Thyroid gland (tissue), 4 donors: ENCODE measurements at places on chromosomes 1 and 21. TPM values are rescaled to one million over a fixed set of nuclear protein-coding genes. Genes with fewer than 3 reads are reported as not detected.

GRCh38 chr1:24284156-24284471, 35.0 kb upstream of the GRHL3 start:
- no peak overlapping the region for H3K4me3 ChIP-seq
- H3K27me3 ChIP-seq, result no peaks in the 10 kb centered on the region
- H3K27ac ChIP-seq, result no peak overlapping the region
- no peak for DNase-seq
- peaks cover 6% of the 10 kb centered on the region for H3K4me1 ChIP-seq

Gene HEYL
- total RNA-seq, result 17.0 TPM

Gene COL18A1
- 261 TPM for total RNA-seq

DNA sequence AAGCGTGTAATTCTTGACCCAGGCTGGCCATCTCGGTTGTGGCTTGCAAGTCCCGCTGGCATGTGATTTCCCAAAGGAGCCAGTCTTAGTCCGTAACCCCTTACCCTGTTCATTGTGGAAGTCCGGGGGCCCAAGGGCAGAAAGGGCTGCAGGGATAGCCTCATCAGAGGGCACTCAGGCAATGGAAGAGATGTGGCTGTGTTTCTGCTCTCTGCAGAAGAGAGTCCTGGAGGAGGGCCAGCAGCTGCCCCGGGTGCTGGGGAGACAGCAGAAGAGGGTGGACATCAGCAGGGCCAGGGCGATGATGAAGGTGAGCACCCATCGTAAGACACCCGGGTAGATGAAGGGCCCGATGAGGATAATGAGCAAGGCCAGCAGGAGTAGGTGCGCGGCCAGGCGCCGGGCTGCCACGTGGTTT, 830 bp downstream of the RNF186 start:
- H3K27ac ChIP-seq, result no peak overlapping the region
- no peak overlapping the region for H3K4me3 ChIP-seq
- no peaks in the 10 kb centered on the region for H3K36me3 ChIP-seq
- no peaks in the 10 kb centered on the region for H3K27me3 ChIP-seq

GRCh38 chr1:166302989-166303758, 136.4 kb upstream of the FAM78B start:
- H3K27ac ChIP-seq, result no peak overlapping the region
- no peaks in the 10 kb centered on the region for H3K36me3 ChIP-seq

DNA sequence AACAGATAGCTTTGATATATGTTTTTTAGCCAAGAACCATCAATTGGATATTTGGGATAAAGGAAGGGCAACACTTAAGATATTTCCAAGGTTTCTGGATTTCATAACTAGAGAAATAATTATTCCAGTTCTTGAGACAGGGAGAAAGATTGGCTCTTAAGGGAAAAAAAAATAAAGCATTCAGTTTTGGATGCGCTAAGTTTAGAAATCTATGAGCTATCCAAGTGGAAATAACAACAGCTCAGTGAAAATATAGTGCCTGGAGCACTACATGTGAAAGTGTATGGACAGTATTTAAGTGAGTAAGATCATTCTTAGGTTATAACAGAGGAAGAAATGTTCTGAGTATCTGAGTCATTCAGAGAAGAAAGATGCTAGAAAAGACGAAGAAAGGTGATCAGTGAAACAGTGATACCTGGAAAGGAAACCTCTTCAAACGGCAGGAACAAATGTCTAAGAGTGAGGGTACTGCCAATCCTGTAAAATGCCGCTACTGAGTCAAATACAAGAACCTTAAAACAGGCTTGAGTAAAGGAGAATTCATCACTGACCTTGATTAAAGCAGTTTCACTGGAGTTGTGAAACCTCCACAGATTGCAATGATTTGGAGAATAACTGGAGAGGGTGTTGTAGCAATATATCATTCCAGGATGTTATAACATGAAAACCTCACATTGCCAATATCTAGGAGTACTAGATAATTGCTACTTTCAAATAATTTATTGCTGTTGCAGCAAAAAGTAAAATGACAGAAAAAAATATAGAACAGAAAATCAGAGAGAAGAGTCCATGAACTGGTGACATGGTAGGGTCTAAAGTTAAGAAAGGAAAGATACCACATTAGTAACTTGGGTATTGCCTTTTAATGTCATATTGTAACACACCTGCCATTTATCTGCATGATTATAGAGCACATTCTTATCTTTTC, 482.1 kb upstream of the RGS18 start:
- H3K4me1 ChIP-seq, result no peaks in the 10 kb centered on the region
- no peaks in the 10 kb centered on the region for H3K36me3 ChIP-seq
- no peak overlapping the region for H3K4me3 ChIP-seq
- H3K27ac ChIP-seq, result no peak overlapping the region
- no peak for DNase-seq

DNA sequence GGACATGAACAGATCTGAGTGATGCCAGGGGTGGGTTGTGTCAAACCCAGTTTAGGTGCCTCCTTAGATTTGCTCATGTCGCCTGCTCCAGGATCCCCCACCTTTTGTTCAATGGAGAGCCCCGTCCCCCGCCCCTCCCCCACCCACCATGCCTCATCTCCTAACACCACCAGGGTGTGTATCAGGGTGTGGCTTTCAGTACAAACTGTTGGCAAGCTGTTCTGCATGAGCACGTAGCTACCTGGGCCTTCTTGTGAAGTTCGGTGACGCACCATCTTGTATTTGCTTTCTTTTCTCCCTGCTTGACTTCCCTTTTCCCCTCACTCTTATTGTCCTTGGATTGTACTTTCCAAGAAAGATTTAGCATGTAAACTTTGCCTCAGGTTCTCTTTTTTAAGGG, 94.8 kb downstream of the EBNA1BP2 start:
- no peaks in the 10 kb centered on the region for H3K27me3 ChIP-seq
- no peaks in the 10 kb centered on the region for H3K36me3 ChIP-seq
- no peak overlapping the region for H3K27ac ChIP-seq
- no peaks in the 10 kb centered on the region for H3K4me1 ChIP-seq

DNA sequence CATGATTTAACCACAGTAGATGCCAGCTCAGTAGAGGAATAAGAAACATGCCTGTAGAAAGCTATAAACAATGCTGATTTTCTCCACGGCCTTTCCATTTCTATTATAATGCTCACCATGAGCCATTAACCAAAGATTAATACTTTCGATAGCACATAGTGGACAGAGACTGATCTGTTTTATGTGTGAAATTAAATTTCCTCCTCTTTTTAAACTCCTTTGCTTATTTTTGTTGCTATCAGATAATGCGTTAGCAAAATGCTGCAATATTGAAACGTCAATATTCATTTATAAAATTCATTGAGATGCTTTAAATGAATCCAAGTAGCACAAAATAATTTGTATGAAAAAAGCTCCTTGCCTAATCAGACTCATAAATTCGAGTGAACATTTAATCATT, 1807.9 kb downstream of the MRPL39 start:
- H3K4me3 ChIP-seq, result no peak overlapping the region
- H3K36me3 ChIP-seq, result no peaks in the 10 kb centered on the region
- no peaks in the 10 kb centered on the region for H3K27me3 ChIP-seq
- no peak overlapping the region for H3K27ac ChIP-seq
- no peaks in the 10 kb centered on the region for H3K4me1 ChIP-seq
- DNase-seq, result no peak

Gene CYP4X1
- 5.6 TPM for total RNA-seq

DNA sequence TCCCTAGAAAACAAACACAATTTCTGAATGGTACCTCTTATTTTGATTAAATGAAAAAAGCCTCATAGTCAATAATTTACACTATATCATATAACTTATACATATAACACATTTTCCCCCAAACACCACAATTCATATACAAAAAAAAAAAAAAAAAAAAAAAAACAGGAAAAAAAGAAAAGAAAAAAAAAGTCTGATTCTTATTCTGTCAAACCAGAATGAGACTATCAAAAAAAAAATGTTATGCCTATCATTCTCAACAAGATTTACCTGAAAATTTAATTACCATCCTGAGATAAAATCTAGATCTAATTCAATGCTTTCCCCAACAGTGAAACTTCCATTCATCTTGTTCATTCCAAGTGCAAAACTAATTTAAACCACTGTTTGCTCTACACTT, 86.8 kb downstream of the PCNX2 start:
- H3K4me1 ChIP-seq, result no peaks in the 10 kb centered on the region
- no peak overlapping the region for H3K4me3 ChIP-seq
- H3K27ac ChIP-seq, result no peak overlapping the region
- H3K36me3 ChIP-seq, result no peaks in the 10 kb centered on the region
- no peaks in the 10 kb centered on the region for H3K27me3 ChIP-seq
- no peak for DNase-seq

Gene FMO3
- total RNA-seq, result 0.39 TPM

Gene MRPS6
- total RNA-seq, result 64.9 TPM

Gene SPATA21
- total RNA-seq, result not detected

DNA sequence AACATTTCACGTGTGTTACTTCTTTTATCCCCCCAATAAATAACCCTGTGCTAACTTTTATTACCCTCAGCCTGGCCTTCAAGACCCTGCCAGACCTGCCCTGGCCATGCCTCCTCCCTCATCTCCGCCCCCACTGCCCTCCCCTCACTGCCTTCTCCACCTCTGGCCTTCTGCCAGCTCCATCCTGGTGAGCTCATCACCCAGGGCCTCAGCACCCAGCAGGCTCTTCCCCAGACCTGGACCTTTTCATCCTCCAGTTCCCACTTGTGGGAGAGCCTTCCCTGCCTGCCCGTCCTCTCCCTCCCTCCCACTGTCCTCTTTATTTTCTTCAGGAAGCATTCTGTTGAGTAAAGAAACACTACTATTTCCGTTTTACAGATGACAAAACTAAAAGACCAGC, 72.0 kb downstream of the SLC66A1 start:
- H3K4me3 ChIP-seq, result no peak overlapping the region
- peak; percentile 56 for DNase-seq
- no peak overlapping the region for H3K27ac ChIP-seq
- H3K4me1 ChIP-seq, result peaks cover 26% of the 10 kb centered on the region
- H3K27me3 ChIP-seq, result no peaks in the 10 kb centered on the region
- H3K36me3 ChIP-seq, result peaks cover 10% of the 10 kb centered on the region

- no peaks in the 10 kb centered on the region for H3K36me3 ChIP-seq
- no peak for DNase-seq
- H3K27me3 ChIP-seq, result no peaks in the 10 kb centered on the region
- H3K4me3 ChIP-seq, result no peak overlapping the region
Measured at GRCh38 chr1:157949074-157949354, 44.4 kb upstream of the KIRREL1 start.

Gene PRDM2
- 46.7 TPM for total RNA-seq

- no peaks in the 10 kb centered on the region for H3K4me1 ChIP-seq
- no peak for DNase-seq
- no peak overlapping the region for H3K27ac ChIP-seq
- H3K4me3 ChIP-seq, result no peak overlapping the region
- no peaks in the 10 kb centered on the region for H3K27me3 ChIP-seq
- no peaks in the 10 kb centered on the region for H3K36me3 ChIP-seq
Measured at GRCh38 chr1:36782785-36783184, 251.5 kb downstream of the GRIK3 start.

DNA sequence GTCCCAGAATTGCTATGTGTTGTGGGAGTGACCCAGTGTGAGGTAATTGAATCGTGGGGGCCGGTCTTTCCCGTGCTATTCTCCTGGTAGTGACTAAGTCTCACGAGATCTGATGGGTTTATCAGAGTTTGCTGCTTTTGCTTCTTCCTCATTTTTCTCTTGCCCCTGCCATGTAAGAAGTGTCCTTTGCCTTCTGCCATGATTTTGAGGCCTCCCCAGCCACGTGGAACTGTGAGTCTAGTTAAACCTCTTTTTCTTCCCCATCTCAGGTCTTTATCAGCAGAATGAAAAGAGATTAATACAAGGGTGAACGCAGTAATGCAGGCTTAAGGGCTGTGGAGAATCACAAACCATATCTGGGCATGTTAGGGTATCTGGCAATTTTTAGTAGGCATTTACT, 624.0 kb downstream of the USP25 start:
- H3K27me3 ChIP-seq, result no peaks in the 10 kb centered on the region
- no peak overlapping the region for H3K4me3 ChIP-seq
- H3K36me3 ChIP-seq, result no peaks in the 10 kb centered on the region
- peaks cover 5% of the 10 kb centered on the region for H3K4me1 ChIP-seq
- DNase-seq, result no peak
- no peak overlapping the region for H3K27ac ChIP-seq

Gene NENF
- total RNA-seq, result 181 TPM

GRCh38 chr1:94883691-94884090, 43.2 kb downstream of the CNN3 start:
- peaks cover 19% of the 10 kb centered on the region for H3K4me1 ChIP-seq
- no peaks in the 10 kb centered on the region for H3K36me3 ChIP-seq
- H3K4me3 ChIP-seq, result no peak overlapping the region
- peak overlapping the region; percentile 71 for H3K27ac ChIP-seq

Gene TP73
- 0.49 TPM for total RNA-seq

DNA sequence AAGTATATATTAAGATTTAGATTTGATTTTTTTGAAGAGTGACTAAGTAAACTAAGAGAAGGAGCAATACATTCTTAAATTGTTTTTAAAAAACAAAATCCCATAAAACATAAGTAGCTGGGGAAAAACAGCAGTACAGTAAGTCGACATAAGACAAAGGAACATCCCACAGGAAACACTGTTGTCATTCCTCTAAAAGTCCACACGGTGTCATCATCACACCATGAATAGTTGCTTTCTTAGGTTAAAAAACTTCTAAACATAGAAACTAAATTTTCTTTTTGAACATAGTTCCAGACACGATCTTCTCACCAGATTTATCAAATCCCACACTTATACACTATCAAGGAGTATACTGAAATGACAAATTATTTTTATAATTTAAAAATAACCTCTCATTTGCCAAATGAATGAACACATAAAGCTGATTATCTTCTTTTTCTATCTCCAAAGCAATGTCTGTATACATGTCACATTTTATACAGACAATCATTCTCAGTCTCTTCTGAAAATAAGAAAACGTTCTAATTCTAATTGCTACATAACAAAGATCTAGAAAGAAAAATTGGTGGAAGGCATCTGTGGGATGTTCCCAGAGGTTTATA, 15.8 kb downstream of the ODF2L start:
- no peak overlapping the region for H3K27ac ChIP-seq
- H3K4me1 ChIP-seq, result no peaks in the 10 kb centered on the region
- H3K36me3 ChIP-seq, result no peaks in the 10 kb centered on the region
- H3K4me3 ChIP-seq, result no peak overlapping the region
- no peak for DNase-seq
